Activated CD4-positive, alpha-beta T cell treated with anti-CD3 and anti-CD28 coated beads, Interleukin-2, amount 50 U/mL, for 1 hour (primary cell): ENCODE measurements at places on chromosomes 12 and 14.
A peak's percentile ranks its signal among the peaks of the same experiment; 100 is the strongest.

DNA sequence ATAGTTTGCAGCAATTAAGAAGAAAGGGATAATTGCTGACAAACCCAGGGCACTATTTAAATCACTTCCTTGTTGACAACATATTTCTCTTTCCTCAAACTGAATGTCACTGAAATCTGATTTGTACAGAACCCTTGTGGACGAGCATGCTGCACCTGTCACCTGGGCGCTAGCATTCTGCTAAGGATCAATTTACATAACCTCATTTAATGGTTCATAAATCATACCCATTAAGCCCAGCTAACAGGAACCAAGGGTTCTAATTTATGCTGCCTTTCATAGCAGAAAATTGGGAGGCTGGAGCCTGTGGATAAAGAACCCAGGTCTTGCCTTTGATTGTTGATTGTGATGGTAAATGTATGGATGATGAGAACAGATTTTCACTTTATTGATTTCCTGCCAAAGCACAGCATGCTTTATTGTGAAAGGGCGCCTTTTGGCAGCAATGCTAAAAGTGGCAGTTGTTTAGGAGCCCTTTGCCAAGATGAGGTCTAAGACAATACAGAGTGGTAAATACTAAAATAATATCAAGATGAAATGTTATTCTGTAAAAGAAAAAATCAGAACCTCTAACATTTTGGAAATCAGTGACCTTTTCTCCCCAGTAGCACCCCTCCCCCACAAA, 95.4 kb downstream of the NKX2-1 start:
- no peak for DNase-seq

- peak; percentile 70 for DNase-seq
These were observed 25.0 kb downstream of the SH2B3 start for GRCh38 chr12:111430433-111431353.

DNA sequence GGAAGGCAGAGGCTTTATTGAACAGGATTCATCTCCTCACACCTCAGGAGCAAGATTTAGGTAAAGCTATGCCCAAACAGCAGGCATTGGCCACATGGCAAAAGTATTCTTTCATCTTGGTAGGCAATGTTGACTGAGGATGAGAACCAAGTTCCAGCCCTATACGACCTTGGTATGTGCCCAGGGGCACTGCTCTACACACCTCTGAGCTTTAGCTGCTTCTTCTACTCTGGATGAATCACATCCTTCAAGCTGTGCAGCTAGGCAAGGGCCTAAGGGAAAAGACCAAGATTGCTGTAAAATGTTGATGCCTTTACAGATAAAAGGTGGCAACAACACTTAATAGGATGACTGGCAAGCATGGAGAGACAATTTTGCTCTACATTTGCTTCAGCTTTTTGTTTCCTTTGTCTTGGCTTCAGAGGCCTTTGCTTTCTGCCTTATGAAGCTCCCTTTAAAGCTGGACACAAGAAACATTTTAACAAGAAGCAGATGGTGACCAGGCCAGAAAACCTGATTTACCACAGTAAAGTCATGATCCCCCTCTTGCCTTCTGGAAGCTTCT, 183.3 kb upstream of the KITLG start:
- no peak for DNase-seq

DNA sequence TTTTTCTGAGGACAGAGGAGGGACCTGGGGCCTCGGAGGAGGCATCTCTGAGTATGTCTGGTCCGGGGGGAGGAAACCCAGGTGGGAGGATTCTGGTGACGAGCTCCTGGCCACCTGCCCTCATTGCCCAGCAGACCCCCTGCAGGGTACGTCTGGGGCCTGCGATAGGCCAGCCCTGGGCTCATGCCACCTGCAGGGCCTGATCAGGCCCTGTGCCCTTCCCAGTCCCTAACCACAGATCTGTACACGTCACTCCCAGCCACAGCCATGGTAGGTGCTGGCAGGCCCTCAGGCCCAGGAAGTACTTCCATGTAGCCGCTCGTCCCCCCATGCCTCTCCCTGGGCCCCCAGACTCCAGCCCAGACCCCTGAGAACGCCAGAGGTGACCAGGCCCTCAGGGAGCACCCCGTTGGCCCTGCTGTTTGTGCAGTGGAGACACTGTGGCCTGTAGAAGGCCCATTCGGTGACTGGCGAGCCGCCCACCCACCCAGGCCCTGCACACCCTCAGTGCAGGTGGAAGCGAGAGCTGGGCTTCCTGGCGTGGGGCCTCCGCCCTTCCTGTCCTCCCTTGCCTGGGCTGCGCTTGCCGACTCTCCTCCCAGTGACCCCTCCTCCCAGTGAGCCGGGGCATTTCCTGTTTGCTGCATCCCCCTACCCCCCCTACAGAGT, 5.7 kb downstream of the INF2 start:
- peak; percentile 41 for DNase-seq

DNA sequence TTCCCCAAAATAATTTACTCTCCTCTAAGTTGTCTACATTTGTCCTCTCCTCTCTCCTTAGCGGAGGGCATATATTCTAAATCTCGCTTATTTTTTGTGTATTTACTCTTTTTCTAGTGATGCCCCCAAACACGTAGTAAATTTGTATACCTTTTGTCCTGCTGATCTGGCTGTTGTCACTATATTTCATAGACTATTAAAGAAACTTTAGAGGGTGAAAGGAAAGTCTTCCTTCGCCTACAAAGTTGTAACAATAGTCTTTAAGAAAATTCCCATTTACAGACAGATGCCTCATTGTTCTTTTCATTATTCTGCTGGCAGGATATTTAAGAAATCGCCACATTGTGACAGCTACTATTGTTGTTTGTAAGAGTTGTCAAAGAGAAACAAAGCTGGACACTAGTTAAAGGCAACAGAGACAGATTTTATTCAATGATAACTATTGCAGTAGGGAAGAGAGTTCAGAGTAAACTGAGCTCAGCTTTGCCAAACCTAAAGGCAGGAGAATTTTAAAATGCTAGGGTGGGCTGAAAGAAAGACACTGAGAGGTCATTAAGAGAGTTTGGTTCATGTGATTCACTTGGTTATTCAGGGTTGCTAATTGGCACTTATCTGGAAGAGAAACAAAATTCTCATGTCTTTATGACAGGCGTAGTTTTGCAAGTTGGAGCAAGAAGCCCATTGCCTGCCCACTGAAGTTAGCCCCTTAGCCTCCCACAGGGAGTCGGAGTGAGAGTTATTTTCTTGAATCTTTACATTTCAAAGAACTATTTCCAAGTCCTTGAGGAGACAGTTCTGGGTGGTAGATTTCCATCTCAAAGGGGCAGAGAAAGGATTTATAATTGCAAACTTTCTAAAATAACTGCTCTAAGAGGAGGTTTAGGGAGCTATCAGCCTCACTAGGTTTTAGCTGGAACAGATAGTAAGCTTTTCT, 1272.5 kb upstream of the SEL1L start:
- no peak for DNase-seq
